ENCODE measurements at places on chromosomes 1 and 21. TPM values are rescaled to one million over a fixed set of nuclear protein-coding genes. Genes with fewer than 3 reads are reported as not detected.

Gene BLACAT1
- not detected for total RNA-seq

Gene GNG4
- total RNA-seq: 0.83 TPM

Gene CSTB
- 4.2 TPM for total RNA-seq

Gene QSOX1
- total RNA-seq: 595 TPM

Gene HNRNPCL2
- total RNA-seq: not detected

Gene DLGAP3
- total RNA-seq: not detected

Gene KIF1B
- 52.7 TPM for total RNA-seq

Gene MIXL1
- total RNA-seq: not detected

Gene CTH
- total RNA-seq: 15.1 TPM

Gene AGT
- 0.09 TPM for total RNA-seq
